ENCODE measurements at places on chromosomes 6 and 20. TPM values are rescaled to one million over a fixed set of nuclear protein-coding genes. Genes with fewer than 3 reads are reported as not detected.
A peak's percentile ranks its signal among the peaks of the same experiment; 100 is the strongest.

DNA sequence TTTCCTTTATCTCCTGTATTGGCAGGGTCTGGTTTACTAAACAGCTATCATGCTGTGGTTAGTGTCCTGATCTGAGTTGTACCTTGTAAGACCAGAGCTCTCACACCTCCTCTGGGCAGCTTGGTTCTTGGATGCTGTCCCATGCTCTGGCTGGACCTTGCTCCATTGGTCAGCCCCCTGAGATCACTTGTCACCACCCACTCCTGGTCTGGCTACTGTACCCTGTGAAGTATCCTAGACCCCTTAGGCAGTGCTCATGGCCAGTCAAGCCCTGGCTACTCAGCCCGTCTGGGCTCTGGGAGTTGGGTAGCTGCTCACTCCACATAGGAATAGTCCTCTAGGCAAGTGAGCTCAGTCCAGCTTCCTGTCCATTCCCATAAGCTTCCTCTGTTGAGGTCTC is 31.1 kb downstream of the ADGRF4 start:
- peaks cover 9% of the 10 kb centered on the region for H3K4me1 ChIP-seq
- no peaks in the 10 kb centered on the region for H3K36me3 ChIP-seq
- H3K27ac ChIP-seq = peak overlapping the region; percentile 18
- H3K4me3 ChIP-seq = no peak overlapping the region
- DNase-seq = no peak
- H3K27me3 ChIP-seq = no peaks in the 10 kb centered on the region

Gene GJA1
- total RNA-seq = not detected

GRCh38 chr6:144722925-144723324 is 437.8 kb downstream of the UTRN start:
- peaks cover 35% of the 10 kb centered on the region for H3K36me3 ChIP-seq
- H3K27ac ChIP-seq = no peak overlapping the region
- H3K4me3 ChIP-seq = no peak overlapping the region
- no peaks in the 10 kb centered on the region for H3K27me3 ChIP-seq
- DNase-seq = no peak

DNA sequence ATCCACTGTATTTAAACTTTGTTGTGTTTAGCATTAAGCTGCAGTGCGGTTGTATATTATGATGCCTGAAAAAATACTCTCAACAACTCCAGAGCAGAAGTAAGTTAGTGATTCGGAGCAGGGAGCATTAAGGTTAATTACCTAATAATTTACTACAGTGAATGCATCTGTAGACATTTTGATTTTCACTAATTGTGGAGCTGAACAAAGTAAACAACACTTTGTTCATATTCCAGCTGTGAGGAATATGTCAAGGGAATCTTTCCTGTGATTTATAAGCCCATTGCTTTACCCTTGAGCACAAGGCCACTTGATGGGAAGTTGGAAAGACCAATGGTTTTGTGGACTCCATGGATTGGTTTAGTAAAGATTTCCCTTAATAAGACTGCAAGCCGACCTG is 77.1 kb downstream of the CBLN4 start:
- H3K4me1 ChIP-seq = no peaks in the 10 kb centered on the region
- no peaks in the 10 kb centered on the region for H3K27me3 ChIP-seq
- H3K36me3 ChIP-seq = no peaks in the 10 kb centered on the region
- DNase-seq = no peak

Gene SEMG1
- not detected for total RNA-seq

DNA sequence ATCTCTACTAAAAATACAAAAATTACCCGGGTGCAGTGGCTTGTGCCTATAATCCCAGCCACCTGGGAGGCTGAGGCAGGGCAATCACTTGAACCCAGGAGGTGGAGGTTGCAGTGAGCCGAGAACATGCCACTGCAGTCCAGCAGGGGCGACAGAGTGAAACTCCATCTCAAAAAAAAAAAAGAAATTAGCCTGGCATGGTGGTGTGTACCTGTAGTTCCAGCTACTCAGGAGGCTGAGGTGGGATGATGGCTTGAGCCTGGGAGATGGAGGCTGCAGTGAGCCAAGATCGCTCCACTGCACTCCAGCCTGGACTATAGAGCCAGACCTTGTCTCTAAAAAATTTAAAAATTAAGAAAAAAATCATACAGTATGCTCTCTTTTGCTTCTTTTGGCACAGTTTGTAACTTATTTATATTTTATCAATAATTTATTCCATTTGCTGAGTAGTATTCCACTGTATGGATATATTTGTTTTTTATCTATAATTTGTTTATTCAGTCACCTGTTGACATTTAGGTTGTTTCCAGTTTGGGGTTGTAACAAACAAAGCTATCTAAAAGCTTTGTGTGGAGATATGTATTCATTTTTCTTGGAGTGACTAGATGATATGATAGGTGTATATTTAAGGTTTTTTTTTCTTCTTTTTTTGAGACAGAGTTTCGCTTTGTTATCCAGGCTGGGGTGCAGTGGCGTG is 8.0 kb upstream of the MYBL2 start:
- no peaks in the 10 kb centered on the region for H3K36me3 ChIP-seq
- no peaks in the 10 kb centered on the region for H3K27me3 ChIP-seq
- no peak overlapping the region for H3K4me3 ChIP-seq
- H3K4me1 ChIP-seq = peaks cover 12% of the 10 kb centered on the region
- peak overlapping the region; percentile 21 for H3K27ac ChIP-seq
- no peak for DNase-seq

GRCh38 chr6:114172576-114173260 is 170.1 kb downstream of the HS3ST5 start:
- H3K4me3 ChIP-seq = no peak overlapping the region
- no peaks in the 10 kb centered on the region for H3K4me1 ChIP-seq
- no peaks in the 10 kb centered on the region for H3K36me3 ChIP-seq
- no peaks in the 10 kb centered on the region for H3K27me3 ChIP-seq
- H3K27ac ChIP-seq = no peak overlapping the region

Gene CGA
- not detected for total RNA-seq

DNA sequence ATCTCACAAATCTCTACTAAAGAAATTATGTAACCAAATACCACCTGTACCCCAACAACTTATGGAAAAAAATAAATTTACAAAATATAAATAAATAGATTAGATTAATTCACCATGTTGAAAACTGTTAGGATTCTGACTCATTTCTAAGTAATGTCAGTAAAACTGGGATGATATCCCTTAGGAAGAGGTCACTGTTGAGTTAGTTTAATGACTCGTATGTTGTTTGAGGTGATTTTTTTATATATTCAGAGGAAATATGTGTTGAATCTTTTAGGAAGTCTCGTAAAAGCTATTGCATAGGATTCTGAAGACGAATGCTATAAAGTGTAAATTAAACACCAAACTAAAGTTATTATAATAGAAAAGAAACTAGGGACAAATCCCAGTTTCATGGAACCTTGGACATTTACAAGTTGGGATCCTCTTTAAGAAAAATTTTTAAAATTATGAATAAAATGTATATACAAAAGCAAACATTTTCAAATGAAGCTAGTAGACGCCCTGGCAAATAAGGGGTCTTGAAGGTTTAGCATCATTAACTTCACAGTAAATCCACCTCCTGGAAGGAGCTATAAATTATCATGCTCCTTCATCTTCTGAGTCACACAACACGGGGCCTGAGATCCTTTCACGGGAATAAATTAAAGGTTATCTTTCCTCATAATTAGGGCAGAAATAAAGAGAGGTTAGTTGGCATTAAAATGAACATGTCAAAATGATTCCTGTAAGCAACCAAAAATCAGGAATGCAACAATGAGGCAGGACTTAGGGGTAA is 37.0 kb upstream of the POU3F2 start:
- H3K4me1 ChIP-seq = no peaks in the 10 kb centered on the region
- H3K27me3 ChIP-seq = peaks cover 14% of the 10 kb centered on the region
- H3K4me3 ChIP-seq = no peak overlapping the region

DNA sequence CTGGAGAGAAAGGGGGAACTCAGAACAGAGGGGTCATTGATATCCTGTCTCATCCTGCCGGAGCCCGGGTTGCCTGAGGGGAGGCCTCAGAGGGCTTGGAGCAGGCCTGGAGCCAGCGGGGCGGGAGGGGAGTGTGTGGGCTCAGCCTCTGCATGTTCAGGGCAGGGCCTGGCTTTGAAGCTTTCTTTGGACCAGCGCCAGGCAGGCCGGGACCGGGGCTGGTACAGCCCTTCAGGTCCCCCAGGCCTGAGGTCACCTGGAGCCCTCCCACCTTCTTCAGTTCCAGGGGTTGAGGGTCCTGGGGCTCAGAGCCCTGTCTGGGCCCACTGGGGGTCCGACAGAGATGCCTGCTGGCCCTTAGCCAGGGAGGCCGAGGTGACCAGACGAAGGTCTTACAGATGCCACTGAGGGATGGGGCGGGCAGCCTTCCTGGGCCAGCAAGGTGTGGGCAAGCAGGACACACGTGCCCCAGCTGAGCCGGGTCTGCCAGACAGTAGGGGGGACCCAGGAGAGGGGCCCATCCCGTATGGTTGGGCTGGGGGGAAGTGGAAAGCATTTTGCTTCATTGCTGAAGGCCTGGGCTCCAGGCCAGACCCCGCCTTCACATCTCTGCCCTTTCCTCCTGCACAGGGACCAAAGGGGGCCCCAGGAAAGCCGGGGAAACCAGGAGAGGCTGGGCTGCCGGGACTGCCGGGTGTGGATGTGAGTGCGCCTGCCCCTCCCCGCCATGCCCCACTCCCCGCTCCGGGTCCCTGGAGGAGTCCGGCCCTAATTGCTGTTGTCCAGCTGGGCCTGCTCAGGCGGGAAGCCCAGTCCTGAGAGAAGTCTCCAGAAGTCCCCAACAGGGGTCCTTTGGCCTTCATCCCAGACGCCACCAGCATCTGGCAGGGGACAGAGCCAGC is 2.0 kb downstream of the COL9A3 start:
- no peak for DNase-seq
- no peak overlapping the region for H3K27ac ChIP-seq
- peaks cover 22% of the 10 kb centered on the region for H3K27me3 ChIP-seq
- H3K4me1 ChIP-seq = no peaks in the 10 kb centered on the region

Gene PPP1R14C
- total RNA-seq = not detected

Gene KCNK5
- total RNA-seq = 7.8 TPM

Gene TSBP1
- not detected for total RNA-seq

Gene MCCD1
- not detected for total RNA-seq
